NCI-H1105 (cell line): ENCODE measurements at places on chromosomes 2 and 18.

GRCh38 chr2:4995466-4995865 lies 696.7 kb upstream of the SOX11 start:
- DNase-seq: no peak

- DNase-seq: no peak
Measured at GRCh38 chr2:239147376-239147775, 253.4 kb downstream of the HDAC4 start.

DNA sequence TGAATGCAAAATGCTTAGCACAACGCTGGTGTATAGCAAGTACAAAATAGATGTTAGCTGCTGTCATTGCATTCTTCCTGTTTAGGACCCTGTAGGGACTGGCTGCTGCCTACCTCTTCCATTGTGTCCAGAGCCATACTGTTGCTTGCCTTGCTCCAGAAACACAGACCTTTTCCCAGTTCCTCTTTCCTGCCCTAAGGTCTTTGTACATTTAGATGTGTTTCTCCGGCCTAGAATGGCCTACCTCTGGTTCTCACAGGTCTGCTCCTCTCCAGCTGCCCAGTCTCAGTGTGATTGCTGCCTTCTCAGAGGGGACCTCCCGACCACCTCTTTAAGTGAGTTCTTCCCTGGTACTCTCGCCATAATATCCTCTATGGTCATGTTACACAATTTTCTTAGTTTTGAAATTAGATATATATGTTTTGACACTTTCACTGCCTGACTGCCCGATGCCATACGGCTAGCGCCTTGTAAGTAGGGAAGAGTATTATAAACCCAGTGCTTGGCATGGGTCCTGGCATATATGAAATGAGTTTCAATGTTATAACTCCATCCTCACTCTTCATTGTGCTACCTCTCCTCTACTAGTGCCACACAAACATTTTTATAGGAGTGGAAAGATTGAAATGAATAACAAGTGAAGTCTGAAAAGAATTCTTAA lies 48.3 kb downstream of the RFTN2 start:
- no peak for DNase-seq

- peak; percentile 29 for DNase-seq
Measured at GRCh38 chr2:68414876-68415275, 49.8 kb downstream of the PLEK start.

DNA sequence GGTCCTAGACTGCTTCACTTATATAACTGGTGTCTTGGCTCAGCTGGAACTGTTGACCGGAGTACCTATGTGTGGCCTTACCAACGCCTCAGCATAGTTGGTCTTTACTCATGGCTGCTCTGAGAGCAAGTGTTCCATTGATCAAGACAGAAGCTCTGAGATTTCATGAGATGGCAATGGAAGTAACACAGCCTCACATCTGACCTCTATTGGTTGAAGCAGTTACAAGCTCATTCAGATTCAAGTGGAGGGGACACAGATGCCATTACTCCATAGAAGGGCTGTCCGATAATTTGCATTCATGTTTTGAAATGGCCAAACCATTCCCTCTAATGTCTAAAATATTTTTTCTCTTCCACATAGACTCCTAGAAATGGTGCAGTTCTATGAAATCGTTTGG lies 46.4 kb upstream of the STK39 start:
- DNase-seq: no peak

DNA sequence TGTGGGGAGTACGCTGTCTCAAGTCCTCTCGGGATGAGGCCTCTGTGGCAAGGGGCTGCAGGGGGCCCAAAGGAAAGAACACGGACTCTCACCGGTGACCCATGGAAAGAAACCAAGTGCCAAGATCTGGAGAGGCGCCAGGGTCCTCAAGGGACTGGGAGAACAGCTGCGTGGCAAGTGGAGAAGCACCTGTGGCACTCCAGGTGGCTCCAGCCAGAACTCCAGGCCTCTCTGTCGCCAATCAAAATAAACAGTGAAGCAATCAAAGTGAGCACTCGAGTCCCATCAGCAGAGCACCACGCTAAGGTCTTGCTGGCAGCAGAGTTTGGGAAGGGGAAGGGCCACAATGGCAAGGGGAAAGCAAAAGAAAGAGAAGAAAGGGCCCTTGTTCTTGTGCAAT lies 54.7 kb downstream of the BCL2 start:
- peak; percentile 96 for DNase-seq

DNA sequence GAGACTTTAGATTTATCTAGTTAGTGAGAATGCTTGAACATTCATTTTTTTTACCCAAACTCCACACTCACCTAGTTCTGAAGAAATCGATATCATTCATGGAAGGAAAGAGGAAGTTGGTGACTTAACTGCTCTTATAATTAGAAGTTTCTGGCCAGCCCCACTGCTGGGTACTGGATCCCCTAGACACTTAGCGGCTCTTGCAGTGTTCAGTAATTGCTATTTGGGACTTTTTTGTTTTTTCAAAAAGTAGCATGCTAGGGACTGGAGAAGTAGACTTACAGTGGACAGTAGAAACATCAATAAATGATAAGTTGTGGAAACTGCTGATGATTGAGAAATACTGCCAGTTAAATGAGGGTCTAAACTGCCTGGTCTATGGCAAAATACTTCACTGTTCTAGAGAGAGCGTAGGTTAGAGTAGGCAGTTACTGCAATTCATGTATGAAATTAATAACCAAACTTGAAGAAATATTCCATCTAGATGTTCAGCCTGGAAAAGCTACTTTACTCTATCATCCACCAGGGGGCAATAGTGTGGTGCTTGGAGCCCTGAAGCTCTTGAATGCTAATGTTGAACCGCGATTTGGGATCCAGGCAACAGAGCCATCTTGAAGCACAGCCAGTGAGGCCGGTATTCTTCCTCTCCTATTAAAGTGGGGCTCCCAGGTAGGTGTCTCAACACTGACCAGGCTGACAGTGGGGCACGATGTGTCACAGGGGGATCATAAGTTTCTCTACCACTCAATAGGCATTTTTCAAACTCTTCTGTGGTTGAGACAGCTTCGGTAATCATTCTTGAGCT lies 146.1 kb upstream of the SESTD1 start:
- DNase-seq: peak; percentile 14

DNA sequence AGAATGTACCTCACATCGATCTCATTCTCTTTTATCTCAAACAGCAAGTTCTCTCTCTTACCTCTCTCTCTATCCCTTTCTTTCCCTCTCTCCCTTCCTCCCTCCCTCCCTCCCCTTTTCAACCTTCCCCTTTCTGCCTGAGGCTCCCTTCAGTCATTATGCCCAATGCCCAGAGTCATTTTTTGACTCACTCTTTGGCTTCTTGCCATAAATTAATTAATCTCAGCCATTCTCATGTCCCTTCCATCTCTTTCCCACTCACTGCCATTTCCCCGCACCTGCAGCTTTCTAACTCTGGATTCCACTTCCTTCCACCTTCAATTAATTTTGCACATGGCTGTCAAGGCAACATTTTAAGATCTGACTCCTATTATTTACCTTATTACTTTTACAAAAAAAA lies 60.1 kb downstream of the EVA1A start:
- peak; percentile 83 for DNase-seq

- no peak for DNase-seq
Measured at GRCh38 chr2:8966123-8966908, 37.2 kb downstream of the MBOAT2 start.

GRCh38 chr2:152031747-152032306 lies 67.0 kb downstream of the CACNB4 start:
- no peak for DNase-seq

DNA sequence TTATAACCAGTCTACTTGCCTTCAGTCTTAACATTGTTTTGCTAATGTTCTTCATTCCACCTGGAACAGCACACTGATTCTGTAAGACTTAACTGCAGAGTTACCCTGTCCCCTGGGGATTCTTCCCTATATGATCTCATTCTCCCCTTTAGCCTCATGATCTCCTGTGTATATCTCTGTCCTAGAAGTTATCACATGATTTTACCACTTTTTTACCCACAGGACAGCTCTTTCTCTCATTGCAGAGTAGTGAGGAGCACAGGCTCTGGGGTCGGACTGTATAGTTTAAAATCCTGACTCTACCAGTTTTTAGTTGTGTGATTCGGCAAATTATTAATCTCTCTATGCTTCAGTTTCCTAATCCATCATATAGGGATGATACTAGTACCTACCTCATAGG lies 14.2 kb upstream of the EXOC6B start:
- no peak for DNase-seq

DNA sequence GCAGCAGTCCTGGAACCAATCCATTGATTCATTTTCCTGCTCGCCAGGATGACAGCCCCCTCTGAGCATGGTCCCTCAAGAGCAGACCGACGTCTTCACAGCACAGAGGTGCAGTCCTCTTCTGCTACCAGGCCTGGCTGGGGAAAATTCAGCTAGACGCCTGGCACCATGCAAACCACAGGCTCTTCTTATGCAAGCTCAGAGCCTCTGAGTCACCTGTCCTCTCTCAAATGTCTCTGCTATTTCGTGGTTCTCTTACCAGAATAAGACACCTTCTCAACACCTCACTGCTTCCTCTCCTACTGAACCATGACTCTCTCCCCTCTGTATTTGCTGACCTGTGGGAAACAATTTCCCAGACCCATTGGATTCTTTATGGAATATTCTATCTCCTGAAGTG lies 79.8 kb upstream of the CYRIA start:
- DNase-seq: no peak

DNA sequence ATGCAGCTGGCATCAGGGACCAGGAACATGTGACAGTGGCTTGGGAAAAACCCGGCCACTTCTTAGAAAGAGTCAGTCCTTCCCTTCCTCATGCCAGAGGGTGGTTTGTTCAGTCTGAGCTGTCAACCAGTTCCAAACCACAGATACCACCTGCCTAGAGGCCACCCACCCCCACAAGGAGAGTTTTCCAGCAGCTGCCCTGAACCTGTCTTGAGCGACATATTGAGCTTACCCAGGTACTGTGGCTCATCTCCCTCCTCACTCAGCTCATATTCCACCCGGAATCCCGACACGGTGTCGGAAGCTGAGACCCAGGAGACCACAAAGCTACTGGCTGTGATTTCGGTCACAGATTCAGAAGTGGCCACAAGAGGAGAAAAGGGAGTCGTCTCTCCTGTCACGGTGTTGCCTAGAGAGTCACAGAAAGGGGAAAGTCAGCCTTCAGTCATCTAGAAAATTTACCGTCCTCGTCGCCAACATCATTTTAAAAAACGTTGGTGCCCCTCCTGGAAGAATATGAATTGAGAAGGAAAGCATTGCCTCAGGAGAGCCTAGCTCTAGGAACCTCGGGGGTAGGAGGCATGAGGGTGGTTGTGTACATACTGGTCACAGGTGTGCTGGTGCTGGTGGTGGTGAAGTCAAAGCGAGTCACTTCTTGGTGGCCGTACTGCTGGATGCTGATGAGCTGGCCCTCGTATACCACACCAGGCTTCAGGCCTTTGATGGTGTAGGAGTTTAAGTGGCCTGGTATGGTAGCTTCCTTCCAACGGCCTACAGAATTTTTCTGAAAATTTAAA lies 26.3 kb downstream of the FN1 start:
- DNase-seq: no peak

DNA sequence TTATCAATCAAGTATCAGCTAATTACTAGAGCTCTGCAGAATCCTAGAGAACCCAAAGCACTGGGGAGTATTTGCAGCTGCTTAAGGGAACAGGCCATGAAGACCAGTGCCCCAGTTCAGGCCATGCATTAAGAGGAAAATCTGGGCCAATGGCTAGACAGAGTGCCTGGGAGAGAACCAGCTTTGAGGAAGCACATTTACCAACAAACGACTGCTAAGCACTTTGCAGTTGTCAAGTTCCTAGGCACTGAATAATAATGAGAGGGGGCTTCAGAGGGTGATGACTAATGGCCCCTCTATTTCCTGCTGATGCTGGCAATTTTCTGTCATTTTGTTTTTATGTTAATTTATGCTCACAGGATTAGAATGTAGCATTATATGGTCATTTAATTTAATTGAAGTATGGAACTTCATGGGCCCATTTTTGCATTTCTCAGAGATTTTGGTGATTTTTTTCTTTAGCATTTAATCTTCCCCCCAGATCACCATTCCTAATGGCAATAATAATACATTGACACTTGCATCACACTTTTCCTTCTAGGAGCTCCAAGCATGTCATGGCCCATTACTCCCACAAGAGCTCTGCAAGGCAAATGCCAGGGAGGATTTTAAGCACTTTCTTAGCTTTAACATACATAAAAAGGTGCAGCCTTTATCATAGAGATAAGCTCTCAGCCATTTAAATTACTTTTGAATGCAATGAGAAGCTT lies 147.7 kb upstream of the SPATS2L start:
- DNase-seq: no peak
